ENCODE measurements at places on chromosomes 5 and 9. TPM values are rescaled to one million over a fixed set of nuclear protein-coding genes. Genes with fewer than 3 reads are reported as not detected.

The PCDHA1 gene
- total RNA-seq, result not detected

- DNase-seq, result no peak
Measured at GRCh38 chr9:84173961-84174360, 166.6 kb downstream of the SLC28A3 start.

DNA sequence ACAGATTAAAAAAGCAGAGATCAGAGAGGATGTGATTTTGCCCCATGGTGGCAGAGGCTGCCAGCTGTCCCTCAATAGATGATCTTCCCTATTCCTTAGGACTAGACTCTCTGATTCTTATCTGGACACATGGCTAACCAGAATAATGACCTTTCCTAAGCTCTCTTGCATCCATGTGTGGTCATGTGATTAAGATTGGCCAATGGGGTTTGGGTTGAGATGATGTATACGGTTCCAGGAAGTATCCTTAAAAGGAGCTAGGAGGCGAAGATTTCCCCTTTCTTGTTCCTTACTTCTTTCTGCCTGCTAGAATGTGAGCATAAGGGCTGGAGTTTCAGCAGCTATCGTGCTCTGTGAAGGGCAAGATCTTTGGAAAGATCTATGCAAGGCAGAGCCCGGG lies 39.8 kb downstream of the FOXI1 start:
- no peak for DNase-seq

GRCh38 chr5:33594006-33594405 lies 153.2 kb downstream of the TARS1 start:
- no peak for DNase-seq

GRCh38 chr5:61329550-61330128 lies 2.4 kb upstream of the ZSWIM6 start:
- DNase-seq, result no peak

GRCh38 chr5:131265311-131265803 lies 1.5 kb downstream of the CDC42SE2 start:
- DNase-seq, result no peak

- DNase-seq, result no peak
Measured at GRCh38 chr9:35579130-35579529, 25.9 kb upstream of the TESK1 start.

GRCh38 chr5:161783297-161783696 lies 64.6 kb upstream of the GABRA1 start:
- no peak for DNase-seq

DNA sequence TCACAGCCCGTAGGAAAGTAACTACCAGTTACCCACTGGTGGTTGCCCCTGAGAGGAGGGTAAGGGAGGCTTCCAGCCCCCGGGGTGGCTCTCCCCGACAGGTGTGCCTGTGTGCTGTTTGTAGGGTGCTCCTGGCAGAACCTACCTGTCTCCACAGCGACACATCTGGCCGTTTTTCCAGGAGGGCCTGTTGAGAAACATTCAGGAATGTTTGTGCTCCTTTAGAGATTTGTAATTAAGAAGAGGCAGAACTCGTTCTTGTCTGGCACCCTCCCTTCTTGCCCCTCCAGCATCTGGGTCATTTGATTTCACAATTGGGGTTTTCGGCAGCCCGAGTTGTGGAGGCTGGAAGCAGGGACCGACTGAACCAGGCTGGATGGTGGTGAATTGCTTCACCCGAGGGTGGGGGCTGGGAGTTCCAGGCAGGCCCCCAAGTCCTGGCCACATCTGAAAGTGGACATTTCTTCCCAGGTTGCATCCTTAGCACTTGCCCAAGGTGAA lies 74.2 kb downstream of the WWC1 start:
- DNase-seq, result no peak

- DNase-seq, result no peak
Measured at GRCh38 chr5:20286512-20286911, 298.5 kb upstream of the CDH18 start.

GRCh38 chr9:98774746-98775145 lies 21.6 kb downstream of the ANKS6 start:
- no peak for DNase-seq

GRCh38 chr5:5062525-5063302 lies 77.4 kb upstream of the ADAMTS16 start:
- DNase-seq, result no peak

GRCh38 chr5:64451551-64451950 lies 54.3 kb upstream of the RGS7BP start:
- no peak for DNase-seq

DNA sequence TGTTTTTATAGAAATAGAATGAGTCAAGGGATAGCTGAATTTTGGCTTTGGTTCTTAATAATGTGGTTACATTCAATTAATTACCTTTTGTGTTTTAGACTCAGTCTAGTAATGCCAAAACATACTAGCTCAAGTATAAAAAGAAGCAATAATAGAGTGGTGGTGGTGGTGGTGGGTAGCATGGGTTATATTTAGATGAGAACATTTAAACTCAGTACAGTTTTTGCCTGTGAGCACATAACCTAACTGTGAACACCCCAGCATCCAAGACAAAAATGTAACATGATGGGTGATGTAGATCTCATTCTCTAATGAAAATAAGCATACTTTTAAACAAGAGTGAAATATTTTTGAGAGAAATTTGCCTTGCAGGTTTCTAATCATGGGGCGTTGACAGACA lies 14.2 kb downstream of the CPEB4 start:
- DNase-seq, result no peak

- no peak for DNase-seq
Measured at GRCh38 chr9:87610200-87611155, 112.8 kb downstream of the DAPK1 start.
